ENCODE measurements at places on chromosomes 6 and 20.

GRCh38 chr6:53014744-53015143 is 19.7 kb upstream of the GSTA4 start:
- DNase-seq, result no peak

- no peak for DNase-seq
Observed at GRCh38 chr20:46324379-46324778, 16.1 kb upstream of the CDH22 start.

- no peak for DNase-seq
Observed at GRCh38 chr6:156190270-156190669, 586.9 kb upstream of the ARID1B start.

DNA sequence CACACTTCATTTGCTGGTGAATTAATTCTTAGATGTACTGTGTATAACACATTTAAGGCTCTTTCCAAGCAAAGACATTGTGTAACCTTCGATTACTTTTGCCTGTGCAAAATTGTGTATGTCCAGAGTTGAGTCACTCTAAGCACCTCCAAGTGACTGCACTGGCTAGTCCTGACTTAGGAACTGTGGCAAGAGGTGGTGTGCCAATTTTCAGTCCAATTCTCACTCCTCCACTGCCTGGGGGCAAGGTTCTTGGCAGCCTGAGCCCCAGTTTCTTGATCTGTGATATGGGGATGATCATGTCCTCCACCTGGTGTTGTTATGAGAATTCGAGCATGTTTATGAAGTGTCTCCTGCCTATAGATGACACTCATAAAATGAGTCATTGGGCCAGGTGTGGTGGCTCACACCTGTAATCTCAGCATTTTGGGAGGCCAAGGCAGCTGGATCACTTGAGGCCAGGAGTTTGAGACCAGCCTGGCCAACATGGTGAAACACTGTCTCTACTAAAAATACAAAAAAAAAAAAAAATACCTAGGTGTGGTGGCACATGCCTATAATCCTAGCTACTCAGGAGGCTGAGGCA is 105.3 kb upstream of the CDYL start:
- DNase-seq, result no peak

DNA sequence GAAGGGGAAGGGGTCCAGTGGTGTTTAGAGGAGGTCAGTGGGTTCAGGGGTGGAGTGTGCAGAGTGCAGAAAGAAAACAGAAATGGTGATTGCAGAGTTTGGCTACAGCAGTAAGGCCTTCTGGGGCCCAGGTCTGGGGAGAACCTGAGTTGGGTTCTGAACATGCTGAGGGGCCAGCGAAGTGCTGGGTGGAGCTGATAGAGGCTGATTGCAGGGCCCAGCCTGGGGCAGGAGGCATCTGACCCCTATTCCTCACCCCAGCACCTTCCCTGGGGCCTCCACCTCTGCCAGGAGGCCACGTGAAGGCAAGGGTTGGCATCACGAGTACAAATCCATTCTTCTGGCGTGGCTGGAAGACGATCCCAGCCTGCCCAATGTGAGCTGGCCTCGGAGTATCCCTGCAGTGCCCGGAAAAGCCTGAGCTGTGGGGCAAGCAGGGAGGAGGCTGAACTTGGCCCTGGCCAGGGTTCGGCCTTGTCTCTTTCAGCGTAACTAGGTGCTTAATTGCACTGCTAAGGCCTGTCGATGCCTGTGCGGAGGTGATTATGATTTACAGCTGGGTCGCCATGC is 35.3 kb downstream of the VSTM2L start:
- no peak for DNase-seq

GRCh38 chr6:90610751-90611542 is 24.1 kb upstream of the MAP3K7 start:
- peak; percentile 45 for DNase-seq

GRCh38 chr20:37615340-37616109 is 78.3 kb upstream of the CTNNBL1 start:
- no peak for DNase-seq

DNA sequence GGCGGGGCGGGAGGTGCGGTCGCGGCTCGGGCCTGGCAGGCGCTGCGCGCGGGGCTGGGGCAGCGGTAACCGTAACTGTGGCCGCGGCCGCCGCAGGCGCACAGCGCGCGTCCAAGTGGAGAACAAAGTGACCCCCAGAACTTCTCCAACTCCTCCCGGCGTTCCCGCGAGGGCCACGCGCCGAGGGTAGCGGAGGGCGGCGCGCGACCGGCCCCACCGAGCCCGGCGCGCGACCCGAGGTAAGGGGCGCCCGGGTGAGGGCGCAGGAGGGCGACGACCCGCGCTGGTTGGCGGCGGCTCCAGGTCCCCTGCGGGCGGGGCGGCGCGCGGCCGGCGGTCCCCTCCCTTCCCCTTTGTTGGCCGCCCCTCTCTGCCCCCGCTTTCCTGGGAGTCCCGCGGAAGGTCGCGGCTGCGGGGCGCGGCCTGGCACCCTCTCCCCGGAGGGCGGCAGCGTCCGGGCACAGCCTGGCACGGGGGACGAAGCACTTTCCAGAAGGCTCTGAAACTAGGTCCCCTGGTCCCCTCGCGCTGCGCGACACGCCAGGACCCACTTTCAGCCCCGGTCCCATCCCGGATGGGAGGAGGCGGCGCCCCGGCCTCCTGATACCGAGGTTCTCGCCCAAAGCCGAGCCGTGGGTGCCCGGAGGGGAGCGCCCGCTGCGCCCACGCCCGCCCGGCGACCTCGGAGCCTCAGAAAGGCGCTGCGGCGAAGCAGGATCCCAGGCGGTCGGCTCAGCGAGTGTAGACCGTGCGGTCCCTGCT is at the start of gene TIAM2:
Gene TIAM2, plus strand, starts transcription at position 62 of the 762 bp plus-strand sequence. CDS start 133,909 bp downstream, outside the sequence.
- no peak for DNase-seq

DNA sequence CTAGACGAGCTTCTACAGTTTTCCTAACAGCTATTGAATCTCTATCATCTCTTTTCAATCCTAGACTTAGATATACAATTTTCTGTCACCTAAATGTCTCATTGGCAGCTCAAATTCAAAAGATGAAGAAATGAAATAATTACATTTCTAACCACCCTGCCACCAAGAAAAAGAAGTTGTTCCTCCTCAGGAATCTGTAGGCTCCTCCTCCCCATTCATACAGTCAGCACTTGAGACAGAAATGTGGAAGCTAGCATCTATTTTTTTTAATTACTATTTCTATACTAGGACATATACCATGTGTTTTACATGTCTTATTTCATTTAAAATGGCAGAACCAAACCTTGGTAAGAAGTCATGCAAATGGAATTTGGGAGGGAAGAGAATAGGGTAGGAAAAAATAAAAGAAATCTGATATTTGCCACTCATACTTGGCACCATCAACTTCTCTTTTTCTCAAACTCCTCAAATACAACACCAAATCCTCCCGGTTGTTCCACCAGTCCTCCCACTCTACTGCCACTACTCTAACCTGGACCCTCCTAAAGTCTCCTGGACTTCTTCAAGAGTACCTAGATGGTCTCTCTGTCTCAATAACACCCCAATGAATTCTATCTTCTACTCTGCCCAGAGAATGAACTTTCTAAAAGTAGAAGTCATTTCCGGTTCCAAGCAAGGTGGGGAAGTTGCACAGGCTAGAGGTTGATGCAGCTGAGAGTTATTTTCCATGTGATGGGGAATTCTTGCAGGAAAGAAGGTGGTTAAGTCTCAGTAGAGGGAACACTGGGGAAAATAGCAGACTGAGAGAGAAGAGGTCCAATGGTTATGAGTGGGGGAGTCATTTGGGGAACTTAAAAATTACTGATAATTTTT is 54.1 kb downstream of the ATXN1 start:
- DNase-seq, result no peak

GRCh38 chr6:127301199-127301700 is 34.6 kb downstream of the RNF146 start:
- no peak for DNase-seq

- DNase-seq, result peak; percentile 85
Observed at GRCh38 chr6:30720738-30721197, 616 bp downstream of the TUBB start.

- no peak for DNase-seq
Observed at GRCh38 chr20:50450493-50450826, 59.7 kb upstream of the PTPN1 start.

- DNase-seq, result peak; percentile 16
Observed at GRCh38 chr6:107061125-107062020, 33.4 kb downstream of the MTRES1 start.

DNA sequence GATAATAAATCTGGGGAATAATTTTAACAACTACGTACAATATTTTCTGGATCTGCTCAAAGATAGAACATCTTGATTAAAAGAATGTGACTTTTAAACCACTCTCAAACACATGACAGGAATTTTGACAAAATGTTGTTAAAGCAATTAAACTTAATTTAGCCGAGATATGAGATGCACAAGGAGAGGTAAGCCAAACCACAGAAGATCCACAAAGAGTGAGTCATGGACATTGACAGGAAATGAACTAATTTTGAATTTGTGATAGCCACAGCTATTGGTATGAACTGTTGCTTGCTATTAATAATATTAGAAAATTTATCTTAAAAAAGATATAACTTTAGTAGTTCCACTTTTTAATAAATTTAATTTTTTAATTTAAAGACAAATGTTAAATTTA is 27.8 kb upstream of the VGLL2 start:
- DNase-seq, result no peak

DNA sequence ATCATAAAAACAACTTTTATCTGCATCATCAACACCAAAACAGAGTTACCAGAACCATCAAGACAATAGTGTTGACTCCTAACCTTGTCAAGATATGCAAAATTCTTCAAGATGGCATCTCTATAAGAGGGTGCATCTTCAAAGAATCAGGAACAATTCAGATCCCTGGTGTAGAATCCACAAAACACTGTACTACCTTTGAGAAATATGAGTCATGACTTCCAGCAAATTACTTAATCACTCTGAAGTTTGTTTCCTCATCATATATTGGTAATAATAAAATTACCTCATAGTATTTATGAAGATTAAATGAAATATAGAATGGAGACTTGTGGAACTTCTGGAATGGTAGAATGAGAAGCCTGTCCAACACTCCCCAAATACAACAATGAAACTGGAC is 221.3 kb upstream of the SUPT3H start:
- no peak for DNase-seq

GRCh38 chr6:4506223-4506622 is 270.0 kb upstream of the CDYL start:
- no peak for DNase-seq

DNA sequence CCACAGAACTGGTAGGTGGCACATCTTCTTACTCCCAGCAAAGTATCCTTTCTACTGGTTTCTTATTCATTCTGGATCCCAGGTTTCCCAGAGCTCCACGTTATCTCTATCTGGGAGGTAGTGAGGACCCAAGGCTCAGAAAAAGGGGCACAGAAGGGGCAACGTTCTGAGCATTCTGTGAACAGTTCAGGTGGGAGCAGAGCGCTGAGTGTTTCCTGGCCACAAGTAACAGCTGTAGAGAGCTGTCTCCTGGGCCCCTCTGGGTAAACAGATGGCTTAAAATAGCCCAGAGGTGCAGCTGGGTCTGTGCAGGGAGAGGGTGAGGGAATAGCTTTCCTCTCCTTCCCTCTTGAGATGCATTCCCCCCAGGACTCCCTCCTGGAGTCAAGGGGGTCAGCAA is 2.1 kb downstream of the APOBEC2 start:
- no peak for DNase-seq

DNA sequence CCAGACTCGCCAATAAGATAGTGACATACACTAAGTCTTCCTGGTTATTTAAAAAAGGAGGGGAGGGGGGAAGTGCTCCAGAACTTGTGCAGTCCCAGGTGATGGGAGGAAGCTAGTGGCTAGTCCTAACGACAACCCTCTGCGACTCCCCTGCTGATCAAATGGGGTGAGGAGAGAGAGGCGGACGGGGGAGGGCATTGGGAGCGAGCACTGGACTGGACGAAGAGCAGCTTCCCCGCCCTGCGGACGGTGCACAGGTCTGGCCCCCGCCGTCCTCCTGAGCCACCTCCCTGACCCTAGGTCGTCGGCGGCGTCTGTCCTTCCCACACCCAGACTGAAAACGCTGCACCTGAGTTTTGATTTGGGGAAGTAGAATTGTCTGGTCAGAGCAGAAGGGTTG is 2.2 kb upstream of the OLIG3 start:
- DNase-seq, result no peak

- DNase-seq, result no peak
Observed at GRCh38 chr20:25525867-25526266, 59.5 kb downstream of the NINL start.

- no peak for DNase-seq
Observed at GRCh38 chr6:57064809-57065208, 18.3 kb downstream of the KIAA1586 start.

DNA sequence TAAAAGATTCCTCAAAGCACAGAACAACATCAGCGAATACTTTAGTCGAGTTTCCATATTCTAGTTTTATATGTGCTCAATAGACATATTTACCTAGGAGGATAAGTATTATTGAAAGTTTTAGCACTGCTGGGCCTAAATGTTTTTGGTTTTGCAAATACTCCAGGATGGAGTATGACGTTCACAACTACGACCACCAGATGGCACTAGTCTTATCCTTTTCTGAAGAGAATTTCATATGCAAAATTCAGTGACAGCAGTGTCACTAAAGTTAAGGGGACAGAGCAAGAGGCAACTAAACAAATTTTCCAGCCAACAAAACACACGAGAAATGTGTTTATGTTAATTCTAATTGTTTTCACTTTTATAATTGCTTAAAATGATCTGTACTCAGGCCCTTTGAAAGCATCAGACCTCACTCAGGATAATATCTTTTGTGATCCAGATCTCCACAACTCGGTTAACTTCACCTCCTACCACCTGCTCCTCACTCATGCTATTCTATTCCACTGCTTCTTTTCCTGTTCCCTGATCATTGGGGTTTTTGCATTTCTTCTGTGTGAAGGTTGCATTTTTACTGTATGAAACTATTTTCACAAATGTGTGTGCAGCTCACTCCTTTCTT is 220.8 kb downstream of the TRDN start:
- DNase-seq, result peak; percentile 63

DNA sequence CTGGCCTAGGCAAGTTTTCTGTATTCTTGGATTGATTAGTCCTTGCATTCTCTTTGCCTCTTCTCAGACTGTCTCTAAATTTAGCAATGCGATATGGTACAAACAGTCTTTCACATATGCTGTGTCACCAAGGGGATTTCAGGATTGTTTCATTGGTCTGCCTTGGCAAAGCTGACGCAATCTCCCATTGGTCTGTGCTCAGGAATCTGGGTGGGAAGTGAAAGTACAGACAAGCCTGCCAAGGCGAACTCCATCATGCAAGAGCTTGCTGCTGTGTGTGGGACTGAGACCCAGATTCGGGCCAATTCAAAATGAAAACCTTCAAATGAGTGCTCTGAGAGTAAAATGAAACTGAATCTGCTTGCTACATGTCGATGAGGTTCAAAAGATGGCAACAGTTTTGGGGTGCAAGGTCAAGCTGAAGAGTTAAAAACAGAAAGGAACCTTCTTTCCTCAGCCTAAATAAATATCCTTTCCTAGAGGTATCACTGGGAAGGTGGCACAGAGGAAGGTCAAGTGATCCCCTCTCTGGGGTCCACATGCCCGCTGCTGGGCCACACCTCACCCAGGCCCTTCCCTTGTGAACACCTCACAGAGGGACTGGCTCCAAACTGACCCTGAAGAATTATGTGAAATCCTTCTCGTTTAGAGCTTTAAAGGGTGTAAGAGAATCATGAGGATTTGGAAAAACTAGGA is 198.8 kb upstream of the PREP start:
- no peak for DNase-seq

GRCh38 chr6:35170891-35171290 is 29.8 kb upstream of the TCP11 start:
- DNase-seq, result no peak

- DNase-seq, result no peak
Observed at GRCh38 chr6:39649996-39650395, 75.2 kb downstream of the KIF6 start.

- DNase-seq, result peak; percentile 66
Observed at GRCh38 chr20:20360464-20360863, 7.4 kb upstream of the INSM1 start.

Data from HAP-1 (cell line).